ENCODE measurements at places on chromosomes 5 and 9.

GRCh38 chr9:116181853-116182610 lies 28.4 kb downstream of the PAPPA start:
- no peak for DNase-seq

- DNase-seq, result no peak
These were observed 272.1 kb upstream of the IL12B start for GRCh38 chr5:159602434-159602833.

- DNase-seq, result no peak
These were observed 147.6 kb downstream of the NR2F1-AS1 start for GRCh38 chr5:93433422-93433821.

DNA sequence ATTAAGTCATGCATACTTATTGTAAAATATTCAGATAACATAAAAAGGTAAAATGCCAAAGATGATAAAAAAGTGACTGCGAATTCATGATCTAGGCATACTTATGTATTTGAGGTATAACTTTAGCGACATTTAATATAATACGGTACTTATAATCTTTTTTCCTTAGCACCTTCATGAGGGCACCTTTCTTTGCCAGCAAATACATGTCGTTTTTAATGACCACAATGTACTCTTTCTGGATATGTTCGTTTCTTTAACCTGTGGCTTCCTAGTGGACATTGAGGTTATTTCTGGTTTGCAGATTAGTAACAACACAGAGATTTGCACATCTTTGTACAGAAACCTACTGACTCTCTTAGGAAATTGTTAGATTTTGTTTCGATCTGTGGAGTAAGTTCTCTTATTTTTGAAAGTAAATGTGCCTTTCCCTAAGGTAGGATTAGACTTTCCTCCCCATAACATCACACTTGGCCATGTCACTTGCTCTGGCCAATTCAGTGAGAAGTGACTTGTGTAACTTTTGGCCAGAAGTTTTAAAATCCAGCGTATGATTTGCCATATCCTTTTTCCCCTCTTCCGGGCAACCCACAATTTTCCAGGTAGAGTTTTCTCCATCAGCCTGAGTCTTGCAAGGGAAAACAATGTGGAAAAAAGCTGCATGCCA lies 24.4 kb downstream of the ANKRD33B start:
- DNase-seq, result no peak

GRCh38 chr9:137397675-137398423 lies 25.1 kb downstream of the EXD3 start:
- no peak for DNase-seq

- DNase-seq, result no peak
These were observed 43.4 kb downstream of the AMBP start for GRCh38 chr9:114034661-114035062.

DNA sequence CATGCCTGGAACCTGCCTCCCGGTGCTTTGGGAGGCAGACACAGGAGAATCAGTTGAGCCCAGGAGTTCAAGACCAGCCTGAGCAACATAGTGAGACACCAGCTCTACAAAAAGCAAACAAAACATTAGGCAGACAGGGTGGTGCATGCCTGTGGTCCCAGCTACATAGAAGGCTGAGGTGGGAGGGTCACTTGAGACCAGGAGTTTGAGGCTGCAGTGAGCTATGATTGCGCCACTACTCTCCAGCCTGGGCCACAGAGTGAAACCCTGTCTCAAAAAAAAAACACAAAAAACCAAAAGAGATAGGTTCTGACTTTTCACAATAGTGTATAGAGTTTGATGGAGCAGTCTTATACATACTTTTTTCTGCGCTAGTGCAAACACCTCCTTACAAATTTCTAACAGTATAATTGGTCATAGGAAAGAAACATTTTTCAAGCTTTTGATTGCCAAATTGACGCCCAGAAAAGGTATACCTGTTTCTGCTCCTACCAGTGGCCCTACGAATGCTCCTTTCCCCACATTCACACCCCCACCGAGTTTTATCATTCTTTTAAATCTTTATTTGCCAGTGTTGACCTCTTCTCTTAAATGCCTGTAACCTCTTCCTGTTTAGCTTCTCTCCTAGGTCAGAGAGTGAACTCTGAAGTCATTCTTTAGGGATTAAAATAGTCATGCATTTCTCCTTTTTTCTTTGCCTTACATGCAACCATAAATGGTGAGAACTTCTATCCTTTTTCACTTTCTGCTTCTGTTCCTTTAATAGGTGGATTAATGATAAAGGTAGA lies 7.5 kb downstream of the DOCK8 start:
- no peak for DNase-seq

- DNase-seq, result peak; percentile 92
These were observed 867 bp downstream of the FER start for GRCh38 chr5:108748401-108749127.

DNA sequence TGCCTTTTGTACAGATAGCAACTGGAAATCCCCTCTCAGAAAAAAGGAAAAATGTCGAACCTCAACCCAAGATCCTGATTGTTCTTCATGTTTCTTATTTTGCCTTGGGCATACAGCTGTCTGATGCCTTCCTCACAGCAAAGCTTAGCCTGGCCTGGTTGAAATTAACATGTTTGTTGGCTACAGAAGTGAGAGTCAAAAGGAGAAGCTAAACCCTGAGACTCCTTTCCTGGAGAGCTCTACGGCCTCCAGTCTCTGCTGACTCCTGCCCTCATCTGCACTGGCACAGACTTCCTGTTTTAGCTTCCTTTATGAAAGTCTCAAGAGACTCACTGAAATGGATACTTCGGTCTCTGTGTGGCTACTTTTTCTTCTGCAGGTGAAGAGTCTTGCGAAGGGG lies 186.7 kb downstream of the PARP8 start:
- peak; percentile 82 for DNase-seq

- DNase-seq, result no peak
These were observed 95.7 kb downstream of the NFIB start for GRCh38 chr9:14218253-14218652.

DNA sequence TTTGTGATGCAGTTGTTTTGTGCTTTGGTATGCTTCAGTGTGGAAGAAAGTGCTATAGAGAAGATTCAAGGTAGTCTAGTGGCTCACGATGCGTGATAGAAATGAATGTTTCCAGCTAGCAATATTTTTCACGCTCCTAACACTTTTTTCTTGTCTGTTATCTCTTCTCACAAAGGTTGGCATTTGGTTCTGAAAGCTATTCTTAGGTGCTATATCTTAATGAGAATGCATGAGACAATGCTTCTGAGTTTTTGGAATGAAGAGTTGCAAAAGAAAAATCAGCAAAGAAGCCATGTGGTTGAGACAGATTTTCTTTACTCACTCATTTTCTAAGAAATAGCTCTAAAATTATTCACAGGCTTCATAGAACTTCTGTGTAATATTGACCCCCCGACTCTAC lies 122.6 kb downstream of the PDE8B start:
- no peak for DNase-seq

- no peak for DNase-seq
These were observed 116.8 kb upstream of the COX7C start for GRCh38 chr5:86500947-86501346.

GRCh38 chr9:15725953-15726352 lies 173.1 kb downstream of the CCDC171 start:
- no peak for DNase-seq

DNA sequence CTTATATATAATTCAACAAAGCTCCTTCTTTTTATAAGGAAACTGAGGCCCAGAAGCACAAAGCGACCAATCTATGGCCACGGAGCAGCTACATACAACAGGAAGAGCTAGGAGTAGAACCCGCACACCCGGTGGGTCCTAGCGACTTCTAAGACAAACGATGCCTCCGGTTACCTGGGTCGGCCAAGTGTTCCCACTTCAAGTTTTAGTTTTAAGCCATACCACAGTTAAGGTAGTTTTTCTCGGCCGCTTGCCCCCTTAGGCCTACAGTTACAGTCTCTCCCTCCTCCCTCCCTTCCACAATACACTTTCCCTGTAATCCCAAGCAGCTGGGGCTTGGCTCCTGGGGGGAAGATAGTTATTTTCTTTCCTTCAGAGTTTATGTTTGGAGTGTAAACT lies 533 bp downstream of the SREK1IP1 start:
- no peak for DNase-seq

GRCh38 chr5:35416217-35416988 lies 186.1 kb upstream of the PRLR start:
- DNase-seq, result no peak

GRCh38 chr5:142432961-142433360 lies 108.1 kb upstream of the SPRY4 start:
- no peak for DNase-seq

- DNase-seq, result no peak
These were observed 149.0 kb upstream of the RAPGEF1 start for GRCh38 chr9:131888923-131889322.

GRCh38 chr5:6395621-6396020 lies 17.3 kb upstream of the MED10 start:
- DNase-seq, result no peak

DNA sequence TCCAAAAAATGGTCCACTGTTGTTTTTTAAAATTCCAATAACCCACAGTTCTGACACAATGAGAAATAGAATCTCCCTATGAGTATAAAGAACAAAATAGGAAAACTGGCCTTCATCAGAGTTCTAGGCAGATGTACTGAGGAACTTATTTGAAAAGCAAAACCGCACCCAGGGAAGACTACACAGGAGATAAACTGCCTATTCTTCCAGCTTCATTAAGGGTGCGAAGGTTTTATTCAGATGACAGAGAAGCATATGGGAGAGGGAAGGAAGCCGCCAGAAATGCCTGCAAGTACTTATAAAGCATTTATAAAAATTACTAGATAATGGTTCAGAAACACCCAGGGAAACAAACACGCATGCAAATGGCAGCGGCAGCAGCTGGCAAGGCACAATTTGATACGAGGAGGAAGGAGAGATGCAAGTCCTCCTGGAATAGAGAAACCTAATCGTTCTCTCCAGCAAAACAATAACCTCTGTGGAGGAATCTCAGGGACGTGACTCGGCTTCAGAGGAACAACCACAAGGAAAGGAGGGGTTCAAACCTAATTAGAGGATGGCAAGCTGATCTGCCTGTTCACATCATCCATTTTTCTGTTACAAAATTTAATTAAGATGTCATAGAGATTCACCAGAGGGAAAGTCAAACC lies 9.0 kb downstream of the TTLL11 start:
- no peak for DNase-seq

DNA sequence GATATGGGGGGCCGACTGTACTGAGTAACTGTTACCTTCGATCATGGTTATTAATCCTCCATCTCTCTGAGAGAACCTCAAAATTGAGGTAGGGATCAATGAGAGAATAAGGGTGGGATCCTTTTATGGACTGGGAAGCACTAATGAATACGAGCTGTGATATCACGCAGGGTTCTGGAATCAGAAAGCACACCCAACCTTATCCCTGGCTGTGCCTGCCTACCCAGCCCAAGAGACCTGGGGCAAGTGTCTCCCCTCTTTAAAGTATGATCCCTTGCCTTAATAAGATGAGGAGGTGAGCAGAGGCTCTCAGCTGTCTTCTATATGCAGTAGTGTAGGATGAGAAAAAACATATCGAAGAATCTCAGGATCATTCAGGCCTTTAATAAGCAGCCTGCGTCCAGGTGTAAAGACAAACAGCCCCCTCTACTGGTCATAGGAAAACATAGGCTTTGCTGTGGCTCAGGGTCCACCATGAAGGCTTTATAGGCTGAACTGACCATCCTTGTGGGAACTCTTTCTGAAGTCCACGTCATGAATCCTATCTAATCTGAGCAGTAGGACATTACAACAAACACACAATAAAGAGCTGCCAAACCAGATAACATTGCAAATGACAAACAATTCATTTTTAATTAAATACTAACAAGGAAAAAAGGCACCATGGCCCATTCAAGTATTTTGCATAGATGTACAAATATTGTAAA lies 16.8 kb downstream of the NIPAL4 start:
- DNase-seq, result peak; percentile 54

DNA sequence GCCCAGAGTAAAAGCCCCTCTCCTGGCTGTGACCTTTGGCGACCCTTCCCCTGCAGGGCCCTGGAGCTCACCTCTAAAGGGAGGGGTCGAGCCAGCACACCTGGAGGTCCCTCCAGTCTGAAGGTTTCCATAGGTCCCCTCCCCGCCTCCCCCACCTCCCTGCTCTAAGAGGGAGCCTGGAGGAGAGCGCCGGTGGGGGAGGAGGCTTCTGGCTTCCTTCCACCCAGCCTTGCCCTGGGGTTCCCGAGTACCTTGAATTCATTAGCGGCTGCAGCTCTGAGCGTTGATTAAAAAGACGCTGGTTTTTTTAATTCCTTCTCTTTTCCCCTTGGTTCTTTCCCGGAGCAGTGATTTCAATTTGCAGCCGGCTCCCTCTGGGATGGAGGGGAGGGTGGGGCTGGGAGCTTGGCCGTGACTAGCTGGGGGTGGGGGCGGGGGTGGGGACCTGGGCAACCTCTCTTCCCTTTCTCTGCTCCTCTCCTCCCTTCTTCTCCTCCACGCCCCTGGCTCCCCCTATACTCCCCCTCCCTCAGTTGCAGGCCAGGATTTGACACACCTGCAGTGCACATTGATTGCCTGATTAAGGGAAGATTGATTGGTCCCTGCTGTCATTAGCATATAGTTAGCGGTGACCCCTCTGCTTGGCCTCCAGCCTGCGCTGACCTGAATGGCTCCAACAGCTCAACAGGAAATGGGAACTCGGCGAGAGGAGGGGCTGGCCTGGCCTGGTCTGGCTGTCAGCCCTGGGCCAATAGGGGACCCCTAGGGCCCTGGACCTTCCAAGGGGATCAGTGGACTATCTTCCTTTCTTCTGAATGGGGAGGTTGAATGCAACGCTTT lies 67.5 kb upstream of the RAPGEF1 start:
- no peak for DNase-seq

DNA sequence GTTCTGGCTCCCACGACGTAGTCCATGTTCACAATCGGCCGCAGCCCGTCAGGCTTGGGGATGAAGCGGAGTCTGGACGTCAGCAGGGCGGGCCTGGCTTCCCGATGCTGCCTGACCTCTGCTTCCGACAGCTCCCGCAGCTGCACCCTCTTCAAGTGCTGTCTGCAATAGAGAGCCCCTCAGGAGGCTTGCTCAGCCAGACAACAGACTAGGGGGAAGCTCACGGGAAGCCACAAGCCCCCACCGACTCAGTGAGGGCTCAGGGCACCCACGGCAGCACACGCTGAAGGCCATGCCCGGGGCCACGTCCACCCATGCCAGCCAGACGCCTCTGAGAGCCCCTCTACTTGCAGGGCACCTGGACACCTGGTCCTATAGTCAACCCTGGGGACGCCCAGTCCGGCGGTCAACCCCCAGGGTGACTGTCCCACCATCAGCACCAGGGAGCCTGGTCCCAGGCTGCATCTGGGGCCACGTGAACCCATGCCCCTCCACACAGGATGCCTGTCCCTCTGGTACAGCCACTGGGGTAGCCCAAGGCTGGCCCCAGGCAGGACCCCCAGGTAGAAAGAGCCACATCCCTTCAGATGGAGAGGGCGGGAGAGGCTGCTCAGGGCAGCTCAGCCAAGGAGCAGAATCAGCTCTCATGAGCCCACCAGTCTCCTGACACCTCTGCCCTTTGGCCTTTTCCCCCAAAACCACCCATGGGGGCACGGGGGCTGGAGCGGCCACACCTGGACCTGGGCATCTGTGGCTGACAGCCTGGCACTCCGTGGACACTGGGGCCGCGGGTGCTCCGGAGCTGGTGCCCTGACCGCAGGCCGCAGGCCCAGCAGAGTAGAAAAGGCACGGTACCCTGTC lies 14.5 kb downstream of the TERT start:
- no peak for DNase-seq

Data from HL-60 (cell line).